GM13977 (cell line): ENCODE measurements at places on chromosomes 4 and X.

- DNase-seq = no peak
These were observed 16.3 kb downstream of the SPRY1 start for GRCh38 chr4:123412700-123413512.

- no peak for DNase-seq
These were observed 73.4 kb upstream of the ARHGAP36 start for GRCh38 chrX:130984782-130985181.

- no peak for DNase-seq
These were observed 603.8 kb upstream of the PCDH7 start for GRCh38 chr4:30116401-30116800.

- DNase-seq = no peak
These were observed 102.0 kb downstream of the SYTL5 start for GRCh38 chrX:38108364-38108763.

DNA sequence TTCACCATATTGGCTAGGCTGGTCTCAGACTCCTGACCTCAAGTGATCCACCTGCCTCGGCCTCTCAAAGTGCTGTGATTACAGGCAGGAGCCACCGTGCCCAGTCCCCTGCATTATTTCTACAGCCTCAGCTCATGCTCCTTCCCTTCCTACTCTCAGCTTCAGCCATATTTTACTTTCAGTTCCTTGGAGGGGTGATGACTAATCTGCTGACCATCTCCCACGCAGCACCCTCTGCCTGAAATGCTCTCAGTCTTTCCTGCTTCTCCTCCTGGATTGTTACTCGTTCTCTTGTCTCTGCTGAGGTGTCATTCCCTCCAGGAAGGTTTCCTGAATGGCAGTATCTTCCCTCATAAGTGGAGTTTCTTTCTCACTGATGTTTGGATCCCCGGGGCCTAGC, 63.3 kb downstream of the MOSPD2 start:
- no peak for DNase-seq

- DNase-seq = no peak
These were observed 27.7 kb downstream of the PJA1 start for GRCh38 chrX:69137371-69138117.

- no peak for DNase-seq
These were observed 127.8 kb upstream of the DIAPH2 start for GRCh38 chrX:96556886-96557285.

DNA sequence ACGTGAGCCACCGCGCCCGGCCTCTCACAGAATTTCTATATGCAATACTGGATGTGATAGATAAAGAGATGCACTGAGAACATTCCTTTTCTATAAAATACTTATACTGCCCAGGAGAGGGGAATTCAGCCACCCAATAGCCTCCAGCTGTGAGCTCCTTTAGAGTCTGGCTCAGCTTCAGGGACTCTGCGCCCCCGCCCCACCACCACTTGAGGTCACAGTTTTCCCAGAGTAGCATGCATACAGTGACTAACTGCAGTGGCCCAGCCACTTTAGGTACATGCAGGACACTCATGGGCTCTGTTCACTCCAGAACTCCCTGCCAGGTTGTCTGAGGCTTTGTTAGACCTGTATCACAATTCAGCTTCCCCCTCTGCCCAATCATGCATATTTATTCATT, 144.4 kb upstream of the TET2 start:
- no peak for DNase-seq
